T-cell (primary cell): ENCODE measurements at places on chromosomes 16 and 17.

DNA sequence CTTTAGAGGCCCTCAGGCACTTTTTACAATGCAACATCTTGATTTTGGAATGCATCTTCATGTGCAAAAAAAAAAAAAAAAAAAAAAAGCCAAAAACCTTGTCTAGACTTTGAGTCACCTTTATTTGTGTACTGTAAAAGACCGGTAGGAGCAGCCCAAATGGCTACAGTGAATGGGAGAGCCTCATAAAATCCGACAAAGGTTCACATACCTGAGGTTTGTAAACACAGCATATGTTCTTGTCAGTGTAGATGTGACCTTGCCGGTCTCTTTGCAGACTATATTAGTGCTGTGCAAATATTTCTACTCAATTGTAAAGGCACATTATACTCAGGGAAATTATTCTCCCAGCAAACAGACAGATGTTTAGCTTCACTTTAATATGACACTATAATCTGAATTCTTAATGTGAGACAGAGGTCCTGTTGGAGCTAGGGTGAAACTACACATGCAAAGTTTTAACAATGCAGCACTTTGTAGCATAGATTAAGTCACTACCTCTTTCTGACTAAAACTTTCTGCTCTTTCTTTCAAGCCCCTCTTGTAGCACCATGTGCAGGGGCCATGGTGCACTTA, 211.3 kb downstream of the CA10 start:
- no peak for DNase-seq
- H3K36me3 ChIP-seq, result no peaks in the 10 kb centered on the region
- H3K27ac ChIP-seq, result no peak overlapping the region
- no peaks in the 10 kb centered on the region for H3K4me1 ChIP-seq
- no peaks in the 10 kb centered on the region for H3K27me3 ChIP-seq

GRCh38 chr16:1162701-1163566, 10.0 kb downstream of the CACNA1H start:
- H3K27me3 ChIP-seq, result peaks cover 43% of the 10 kb centered on the region
- H3K4me1 ChIP-seq, result no peaks in the 10 kb centered on the region
- no peak overlapping the region for H3K27ac ChIP-seq
- H3K36me3 ChIP-seq, result no peaks in the 10 kb centered on the region
- H3K4me3 ChIP-seq, result no peak overlapping the region

DNA sequence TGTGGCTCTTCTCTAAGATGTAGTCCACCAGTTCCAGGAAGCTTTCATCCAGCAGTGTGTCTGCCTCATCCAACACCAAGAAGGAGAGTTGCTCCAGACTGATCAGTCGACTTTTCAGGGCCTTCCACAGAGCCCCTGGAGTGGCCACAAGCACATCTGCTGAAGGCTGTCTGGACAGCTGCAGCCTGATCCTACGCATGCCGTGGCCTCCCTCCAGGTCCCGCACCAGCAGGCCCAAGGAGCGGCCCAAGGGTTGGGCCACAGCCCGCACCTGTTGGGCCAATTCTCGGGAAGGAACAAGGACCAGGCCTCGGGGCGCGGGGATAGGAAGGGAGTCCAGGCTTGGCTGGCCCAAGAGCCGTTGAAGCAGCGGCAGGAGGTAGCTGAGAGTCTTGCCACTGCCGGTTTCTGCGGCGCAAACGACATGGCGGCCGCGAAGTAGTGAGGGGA, 729 bp downstream of the DDX28 start:
- no peaks in the 10 kb centered on the region for H3K36me3 ChIP-seq
- H3K4me3 ChIP-seq, result peak overlapping the region; percentile 97
- H3K27me3 ChIP-seq, result no peaks in the 10 kb centered on the region
- peak; percentile 22 for DNase-seq

GRCh38 chr17:77616254-77616731, 342.2 kb upstream of the TNRC6C start:
- no peak for DNase-seq
- no peak overlapping the region for H3K4me3 ChIP-seq
- peaks cover 8% of the 10 kb centered on the region for H3K27me3 ChIP-seq
- no peak overlapping the region for H3K27ac ChIP-seq
- no peaks in the 10 kb centered on the region for H3K36me3 ChIP-seq
- peaks cover 4% of the 10 kb centered on the region for H3K4me1 ChIP-seq

GRCh38 chr17:72656130-72656763, 436.2 kb downstream of the SLC39A11 start:
- no peak overlapping the region for H3K4me3 ChIP-seq
- H3K27ac ChIP-seq, result no peak overlapping the region
- H3K36me3 ChIP-seq, result no peaks in the 10 kb centered on the region
- no peak for DNase-seq
- no peaks in the 10 kb centered on the region for H3K27me3 ChIP-seq

DNA sequence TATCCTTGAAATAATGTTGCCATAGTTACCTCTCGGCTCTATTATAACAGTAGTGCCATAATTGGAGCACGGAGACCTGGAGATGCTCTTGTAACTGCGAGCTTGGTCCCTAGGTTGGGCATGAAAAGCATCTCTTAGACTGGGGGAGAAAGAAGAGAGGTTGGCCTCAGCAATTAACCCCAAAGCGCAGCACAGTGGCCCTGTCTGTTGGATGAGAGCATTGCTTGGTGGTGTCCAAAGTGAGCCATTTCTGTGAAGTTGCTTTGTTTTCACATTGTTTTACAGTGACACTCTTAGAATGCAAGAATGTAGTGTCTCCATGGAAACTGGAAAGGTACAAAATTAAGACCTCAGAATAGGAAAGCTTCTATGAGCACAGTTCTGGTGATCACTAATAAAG, 660.7 kb upstream of the EEF2KMT start:
- no peaks in the 10 kb centered on the region for H3K36me3 ChIP-seq
- H3K4me3 ChIP-seq, result no peak overlapping the region
- H3K27me3 ChIP-seq, result no peaks in the 10 kb centered on the region
- no peaks in the 10 kb centered on the region for H3K4me1 ChIP-seq

GRCh38 chr17:15917021-15917437, 27.9 kb upstream of the ADORA2B start:
- no peak overlapping the region for H3K4me3 ChIP-seq
- H3K27ac ChIP-seq, result no peak overlapping the region
- no peak for DNase-seq
- no peaks in the 10 kb centered on the region for H3K27me3 ChIP-seq
- no peaks in the 10 kb centered on the region for H3K36me3 ChIP-seq

- H3K36me3 ChIP-seq, result peaks cover 5% of the 10 kb centered on the region
- H3K4me1 ChIP-seq, result peaks cover 6% of the 10 kb centered on the region
- H3K27me3 ChIP-seq, result peaks cover 4% of the 10 kb centered on the region
- no peak overlapping the region for H3K27ac ChIP-seq
Observed at GRCh38 chr16:87483481-87483880, 9.3 kb downstream of the ZCCHC14 start.
